NCI-H82 (cell line): ENCODE measurements at places on chromosomes 6 and 20.

- DNase-seq: no peak
Measured at GRCh38 chr6:126040394-126040793, 54.1 kb downstream of the TRMT11 start.

GRCh38 chr6:70997379-70997778 lies 40.5 kb upstream of the B3GAT2 start:
- DNase-seq: no peak

- no peak for DNase-seq
Measured at GRCh38 chr6:136129365-136129764, 120.7 kb downstream of the MTFR2 start.

DNA sequence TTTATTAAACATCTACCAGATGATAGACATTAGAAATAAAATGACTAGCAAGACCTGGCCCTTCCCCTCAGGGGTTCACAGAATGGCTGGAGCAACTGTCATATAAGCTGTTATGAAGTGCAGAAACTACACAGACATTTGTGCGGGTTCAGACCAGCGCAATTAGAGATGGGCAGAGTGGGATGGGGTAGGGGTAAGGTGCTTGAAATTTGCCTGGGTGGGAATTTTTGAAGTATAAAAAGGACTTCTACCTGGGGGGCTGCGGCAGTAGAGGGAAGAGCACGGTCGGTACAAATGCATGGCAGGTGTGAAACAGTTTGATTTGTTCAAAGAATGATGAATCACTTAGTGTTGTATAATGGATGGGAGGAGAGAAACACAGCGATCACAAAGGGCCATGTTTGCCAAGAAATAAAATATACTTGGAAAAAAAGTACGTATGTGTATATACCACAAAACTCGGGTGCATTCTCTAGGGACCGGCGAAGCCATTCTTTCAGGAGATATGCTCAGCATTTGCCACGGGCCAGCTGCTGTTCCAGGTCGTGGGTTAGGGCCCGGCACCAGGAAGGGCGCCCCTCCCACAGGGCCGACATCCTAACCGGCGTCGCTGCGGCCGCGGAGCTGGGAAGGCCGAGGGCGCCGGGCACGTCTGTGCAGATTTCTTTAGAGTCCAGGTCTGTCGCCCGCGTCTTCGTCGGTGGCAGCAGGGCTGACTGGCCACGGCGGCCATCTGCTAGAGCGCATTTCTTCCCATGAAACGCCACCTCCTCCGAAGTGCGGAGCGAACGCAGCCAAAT lies 809 bp upstream of the NOL7 start:
- peak; percentile 81 for DNase-seq

- no peak for DNase-seq
Measured at GRCh38 chr6:15922510-15923250, 206.2 kb upstream of the MYLIP start.

DNA sequence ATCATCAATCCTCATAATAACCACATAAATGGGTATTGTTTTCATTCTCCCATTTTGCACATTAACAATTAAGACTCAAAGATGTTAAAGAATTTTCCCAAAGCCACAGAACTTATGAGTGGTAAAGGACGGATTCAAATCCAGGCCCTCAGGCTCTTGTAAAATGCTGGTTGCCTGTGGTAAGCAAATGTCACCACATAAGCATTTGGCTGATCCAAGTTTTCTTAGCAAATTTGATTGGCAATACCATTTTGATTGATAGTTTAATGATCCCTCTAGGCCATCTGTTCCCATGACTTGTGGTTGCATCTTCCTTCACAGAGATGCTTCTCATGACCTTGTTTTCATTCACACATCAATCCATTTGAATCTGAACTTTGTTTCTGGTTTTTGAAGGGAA lies 252.0 kb upstream of the RIN2 start:
- DNase-seq: no peak

GRCh38 chr6:121285041-121285440 lies 49.2 kb downstream of the TBC1D32 start:
- DNase-seq: no peak

GRCh38 chr6:122740091-122740490 lies 39.4 kb upstream of the FABP7 start:
- no peak for DNase-seq

DNA sequence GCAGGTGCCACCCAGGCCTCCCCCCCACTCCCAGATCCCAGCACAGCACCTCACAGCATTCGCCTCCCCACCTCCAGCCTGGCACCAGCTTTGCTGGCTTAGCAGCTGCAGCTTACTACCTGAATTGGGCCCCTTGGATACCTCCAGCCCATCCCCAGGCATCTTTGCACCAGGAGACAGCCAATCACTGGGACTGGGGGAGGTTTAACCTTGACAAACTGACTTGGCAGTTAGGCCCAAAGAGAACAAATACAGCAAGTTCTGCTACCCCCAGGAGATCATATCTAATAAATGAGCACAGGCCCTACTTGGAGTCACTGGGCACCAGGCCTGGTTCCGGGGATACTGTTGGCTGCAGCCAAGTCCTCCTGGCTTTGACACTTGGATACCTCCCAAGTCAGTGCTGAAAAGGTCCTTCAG lies 8.8 kb downstream of the PDRG1 start:
- DNase-seq: no peak

DNA sequence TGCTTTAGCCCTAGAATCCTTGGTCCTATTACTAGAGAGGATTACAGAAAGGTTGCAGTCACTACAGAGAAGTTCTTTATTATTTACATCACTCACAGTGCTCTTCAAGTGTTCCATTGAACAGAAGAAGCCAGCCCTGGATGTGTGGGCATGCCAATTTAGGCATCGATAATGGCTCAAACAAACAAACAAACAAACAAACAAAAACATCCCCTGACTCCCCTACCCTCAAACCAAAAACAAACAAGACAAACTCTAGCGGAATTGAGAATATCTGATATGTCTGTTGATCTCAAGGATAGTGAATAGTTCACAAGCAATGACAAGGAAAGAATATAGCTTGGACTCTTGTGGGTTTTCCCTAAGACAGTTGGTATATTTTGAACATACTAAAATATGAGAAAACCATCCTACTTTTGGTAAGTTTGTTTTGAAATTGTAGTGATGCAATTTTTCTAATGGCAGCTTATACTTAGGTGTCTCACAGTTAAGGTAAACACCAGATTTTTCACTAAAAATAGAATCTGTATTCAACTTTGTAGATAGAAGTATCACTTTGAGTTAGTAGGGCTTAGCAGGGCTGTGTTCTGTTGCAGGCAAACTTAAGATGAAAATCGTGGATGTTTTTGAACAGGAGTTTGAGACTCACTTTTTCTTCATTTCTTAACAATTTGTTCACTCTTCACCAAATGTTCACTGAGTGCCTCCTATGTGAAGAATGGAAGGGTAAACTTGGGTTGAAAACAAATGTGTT lies 92.8 kb upstream of the FAM184A start:
- no peak for DNase-seq

- DNase-seq: peak; percentile 7
Measured at GRCh38 chr6:119568580-119568979, 219.0 kb upstream of the MAN1A1 start.

DNA sequence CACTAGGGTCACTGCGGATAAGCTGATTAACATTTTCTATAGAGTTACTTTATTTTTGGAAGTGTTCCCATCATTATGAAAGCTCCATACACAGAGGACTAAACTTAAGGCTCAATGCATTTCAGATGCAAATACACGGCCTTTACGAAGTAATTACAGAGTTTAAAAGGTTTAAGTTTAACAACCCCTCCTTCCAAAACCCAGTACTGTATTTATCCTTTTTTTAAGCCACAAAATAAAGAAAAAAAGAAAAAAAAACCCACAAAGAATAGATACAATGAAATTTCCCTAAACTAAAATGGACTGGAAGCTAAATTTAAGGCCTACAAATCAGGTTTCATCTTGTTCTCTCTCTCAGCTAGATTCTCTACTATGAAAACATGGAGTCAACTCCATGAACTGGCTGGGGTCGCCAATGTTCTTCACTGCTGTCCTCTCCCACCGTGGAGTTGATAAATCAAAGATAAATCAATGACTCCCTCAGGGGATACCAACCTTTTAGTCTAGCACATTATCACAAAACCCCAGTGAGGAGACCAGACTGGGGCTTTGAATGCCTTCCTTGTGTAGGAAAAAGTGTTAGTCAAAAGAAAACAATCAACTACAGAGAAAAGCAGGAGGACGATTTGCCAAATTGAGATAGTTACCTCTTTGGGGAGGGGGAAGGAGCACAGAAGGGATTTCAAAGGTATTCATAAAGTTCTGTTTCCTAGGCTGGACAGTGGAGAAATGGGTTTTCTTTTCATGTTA lies 52.5 kb downstream of the TNFRSF21 start:
- DNase-seq: no peak

DNA sequence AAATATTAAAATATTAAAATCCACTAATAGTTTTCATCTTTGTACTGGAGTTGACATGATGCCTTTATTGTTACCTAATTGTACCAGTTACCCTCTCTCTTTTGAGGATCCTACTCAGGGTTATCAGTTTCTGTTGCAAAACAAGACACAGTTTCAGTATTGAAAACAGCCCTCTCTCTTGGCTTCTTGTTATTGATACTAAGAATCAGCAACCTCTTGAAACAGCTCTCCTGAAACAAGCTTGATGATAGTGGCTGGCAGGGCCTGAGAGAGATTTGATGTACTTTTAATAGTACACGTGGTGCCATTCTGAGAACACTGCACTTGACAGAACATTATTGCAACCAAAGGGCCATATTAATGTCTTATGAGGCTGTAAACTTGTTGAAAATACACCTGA lies 64.9 kb upstream of the MEI4 start:
- DNase-seq: no peak

DNA sequence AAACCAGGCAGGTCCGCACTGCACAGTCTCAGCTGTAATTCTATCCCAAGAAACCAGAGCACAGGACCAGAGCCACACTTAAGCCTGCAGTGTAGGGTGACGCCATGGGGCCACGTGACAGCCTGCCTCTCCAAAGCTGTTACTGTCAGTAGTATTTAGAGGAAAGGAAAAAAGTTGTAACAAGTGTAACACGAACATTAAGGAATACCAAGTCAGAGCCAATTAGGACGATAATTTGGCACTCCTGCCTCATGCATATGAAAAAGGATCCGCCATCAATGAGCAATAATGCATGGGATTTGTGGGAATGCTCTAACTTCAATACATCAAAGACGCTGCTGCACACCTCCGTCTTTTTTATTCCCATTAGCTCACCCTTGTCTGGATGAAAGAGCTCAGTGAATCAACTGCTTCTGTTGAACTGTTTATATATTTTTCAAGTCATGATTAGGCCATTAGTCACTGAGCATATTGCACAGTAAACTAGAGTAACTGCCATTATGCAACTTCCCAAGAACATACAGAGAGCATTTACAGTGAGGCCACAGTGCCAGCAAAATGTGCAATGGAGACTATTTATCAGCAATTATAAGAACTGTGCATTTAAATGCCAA lies 79.9 kb downstream of the ATXN1 start:
- no peak for DNase-seq

- no peak for DNase-seq
Measured at GRCh38 chr6:87465051-87465450, 7.7 kb upstream of the SLC35A1 start.

- DNase-seq: no peak
Measured at GRCh38 chr6:52053038-52053695, 34.2 kb downstream of the PKHD1 start.

- DNase-seq: no peak
Measured at GRCh38 chr6:69026243-69026642, 391.2 kb downstream of the ADGRB3 start.

DNA sequence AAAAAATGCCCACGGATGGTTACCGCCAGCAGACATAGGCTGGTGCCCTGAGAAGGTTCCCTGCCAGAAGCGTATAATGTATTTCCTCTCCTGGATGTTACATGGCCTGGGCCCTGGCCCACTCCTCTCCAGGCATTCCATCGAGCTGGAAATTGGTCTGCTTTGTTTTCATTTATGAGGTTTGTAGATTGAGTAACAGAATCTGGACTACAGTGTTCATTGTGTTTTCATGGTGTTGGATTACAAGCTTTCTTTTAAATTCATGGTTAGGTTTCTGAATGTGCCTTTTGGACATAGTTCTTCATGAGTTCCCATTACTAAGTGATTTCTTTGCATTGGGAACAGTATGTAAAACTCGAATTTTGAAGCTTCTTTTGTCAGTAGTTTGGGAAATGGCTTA lies 6.4 kb downstream of the TIAM2 start:
- no peak for DNase-seq

DNA sequence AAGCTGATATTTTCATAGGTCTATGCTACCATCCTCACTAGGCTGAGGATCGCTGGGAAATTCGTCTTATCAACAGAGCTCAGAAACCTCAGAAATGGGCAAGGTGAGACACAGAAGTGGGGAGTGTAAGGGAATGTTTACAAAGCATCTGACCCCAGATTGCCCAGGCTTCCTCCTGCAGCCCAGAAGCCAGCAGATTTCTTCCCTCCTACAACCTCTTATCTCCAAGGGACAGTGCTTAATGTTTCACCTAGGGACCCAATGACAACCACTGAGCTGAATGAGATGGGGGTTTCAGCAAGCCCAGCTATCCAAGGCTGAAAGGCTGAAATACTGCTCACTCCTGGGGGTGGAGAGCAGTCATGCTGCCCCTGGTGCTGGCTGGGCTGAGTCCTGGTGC lies 52.4 kb upstream of the TBC1D7 start:
- no peak for DNase-seq

DNA sequence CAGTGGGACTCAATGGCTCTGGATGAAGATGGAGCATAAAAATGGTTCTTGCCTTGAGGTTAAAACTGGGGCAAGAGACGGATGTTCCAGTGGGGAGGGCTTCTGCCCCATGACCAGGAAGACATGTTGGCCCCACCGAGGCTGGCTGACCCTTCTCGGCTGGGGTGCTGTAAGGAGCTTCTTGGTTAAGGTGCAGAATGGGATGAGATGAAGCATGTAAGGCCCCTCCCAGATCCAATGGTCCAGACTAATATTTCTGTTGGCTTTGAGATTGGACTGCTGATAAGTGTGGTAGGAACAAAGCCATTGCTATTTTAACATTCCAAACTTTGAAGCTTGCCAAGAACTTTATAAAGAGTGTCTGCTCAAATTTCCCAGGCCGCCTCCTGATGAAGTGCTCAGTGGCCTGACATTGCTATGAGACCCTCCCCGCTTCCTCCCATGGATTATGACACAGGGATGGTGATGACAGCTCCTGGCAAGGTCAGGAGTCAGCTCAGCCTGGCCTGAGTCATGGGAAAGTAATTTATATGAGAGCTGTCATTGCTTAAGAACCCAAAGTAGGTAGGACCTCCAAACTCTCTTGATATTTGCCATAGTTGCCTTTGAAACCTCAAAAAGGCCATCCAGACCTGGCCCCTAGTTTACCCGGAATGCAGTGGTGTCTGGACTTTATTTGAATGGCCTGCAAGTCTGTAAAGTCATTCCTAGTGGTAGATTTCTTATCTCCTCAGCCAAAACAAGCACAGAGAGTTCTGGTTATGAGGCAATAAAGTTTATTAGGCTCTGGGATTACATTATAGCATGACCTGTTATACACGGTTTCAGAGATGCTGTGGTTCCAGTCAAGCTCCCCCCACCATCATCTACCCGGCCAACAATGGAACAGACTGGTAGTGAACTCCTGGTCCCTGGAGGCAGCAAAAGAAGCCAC lies 55.2 kb downstream of the TGM2 start:
- no peak for DNase-seq

- no peak for DNase-seq
Measured at GRCh38 chr20:41047975-41048305, 19.3 kb downstream of the TOP1 start.
